ENCODE measurements at places on chromosomes 2 and 18.

DNA sequence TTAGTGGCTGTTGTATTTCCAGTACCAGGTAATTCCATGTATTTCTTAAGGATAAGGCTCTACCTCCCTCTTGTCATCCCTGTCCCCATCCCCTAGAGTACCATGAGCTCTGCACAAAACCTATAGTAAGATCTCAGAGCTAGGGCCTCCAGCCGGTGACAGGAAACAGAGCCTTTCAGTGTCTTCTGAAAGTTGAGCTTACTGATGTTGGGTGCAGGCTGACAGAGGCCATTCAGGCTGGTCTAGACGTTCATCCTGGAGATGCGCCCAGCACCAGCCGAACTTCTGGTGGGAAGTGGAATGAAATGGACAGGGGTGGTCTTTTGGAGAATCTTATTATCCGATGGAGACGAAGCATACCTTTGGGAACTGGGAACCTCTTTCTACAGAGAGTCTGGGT lies 16.7 kb upstream of the LYPD6B start:
- no peak for DNase-seq

GRCh38 chr2:451495-451894 lies 163.6 kb upstream of the ALKAL2 start:
- no peak for DNase-seq

DNA sequence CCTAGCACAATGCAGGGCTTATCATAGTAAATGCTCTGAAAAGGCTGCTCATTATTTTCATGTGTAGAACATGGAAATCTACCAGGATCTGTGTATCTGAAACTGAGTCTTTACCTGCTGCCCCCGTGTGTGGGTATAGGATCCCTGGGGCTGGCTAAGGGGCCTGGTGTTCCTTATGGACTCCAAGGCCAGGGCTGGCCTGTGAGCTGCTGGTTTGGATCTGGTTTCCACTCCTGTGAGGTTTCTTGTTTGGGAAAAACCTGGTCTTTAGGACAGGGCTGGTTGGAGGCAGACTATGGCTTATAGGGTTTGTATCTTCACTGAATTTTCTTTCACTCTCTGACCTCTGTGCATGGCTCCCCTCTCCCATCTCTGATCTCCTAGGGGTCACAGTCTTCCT lies 80.8 kb downstream of the DYSF start:
- no peak for DNase-seq

DNA sequence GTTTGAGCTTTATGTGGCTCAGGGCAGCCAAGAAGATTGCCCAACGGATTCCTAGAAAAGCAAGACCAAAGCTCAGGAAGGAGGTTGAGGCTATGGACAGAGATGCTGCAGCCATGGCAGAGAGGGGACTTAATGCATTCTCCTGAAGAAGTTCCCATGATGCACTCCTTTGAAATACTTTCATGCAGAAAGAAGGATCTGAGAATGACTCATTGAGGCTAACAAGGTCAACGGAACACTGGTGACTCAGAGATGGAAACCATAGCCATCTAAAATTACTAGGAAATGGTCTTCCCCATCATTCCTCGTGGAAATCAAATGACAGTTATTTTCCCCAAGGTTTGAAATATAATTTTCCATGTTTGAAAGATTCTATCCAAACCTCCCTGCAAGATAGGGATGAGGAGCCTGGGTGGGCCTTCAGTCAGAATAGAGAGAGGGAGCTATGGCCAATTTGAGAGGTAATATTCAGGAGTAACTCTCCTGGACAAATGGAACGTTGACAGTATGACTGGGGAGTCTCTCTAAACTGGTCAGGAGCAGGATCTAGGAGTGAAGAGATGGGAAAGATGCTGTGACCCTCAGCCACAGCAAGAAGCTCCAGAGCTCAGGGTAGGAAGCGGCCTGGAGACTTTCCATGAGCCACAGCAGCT lies 63.0 kb downstream of the REEP1 start:
- DNase-seq: no peak

DNA sequence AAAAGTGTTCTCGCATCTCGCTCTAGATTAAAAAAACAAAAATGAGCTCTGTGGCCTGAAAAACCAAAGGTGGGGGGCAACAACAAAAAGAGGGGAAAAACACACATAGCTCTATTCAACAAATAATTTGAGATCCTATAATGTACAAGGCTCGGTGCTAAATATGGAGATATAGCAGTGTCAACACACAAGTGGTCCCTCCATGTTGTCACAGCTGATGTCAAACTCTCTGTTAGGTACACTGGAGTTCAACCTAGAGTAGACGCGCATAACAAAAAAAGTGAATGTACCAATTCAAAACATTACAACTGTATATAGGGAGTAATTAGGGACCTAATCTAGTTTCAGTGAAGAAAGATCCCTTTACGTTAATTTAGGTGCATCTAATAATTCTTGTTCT lies 5.9 kb downstream of the NCL start:
- DNase-seq: no peak

GRCh38 chr2:197037863-197038398 lies 111.4 kb upstream of the PGAP1 start:
- no peak for DNase-seq

DNA sequence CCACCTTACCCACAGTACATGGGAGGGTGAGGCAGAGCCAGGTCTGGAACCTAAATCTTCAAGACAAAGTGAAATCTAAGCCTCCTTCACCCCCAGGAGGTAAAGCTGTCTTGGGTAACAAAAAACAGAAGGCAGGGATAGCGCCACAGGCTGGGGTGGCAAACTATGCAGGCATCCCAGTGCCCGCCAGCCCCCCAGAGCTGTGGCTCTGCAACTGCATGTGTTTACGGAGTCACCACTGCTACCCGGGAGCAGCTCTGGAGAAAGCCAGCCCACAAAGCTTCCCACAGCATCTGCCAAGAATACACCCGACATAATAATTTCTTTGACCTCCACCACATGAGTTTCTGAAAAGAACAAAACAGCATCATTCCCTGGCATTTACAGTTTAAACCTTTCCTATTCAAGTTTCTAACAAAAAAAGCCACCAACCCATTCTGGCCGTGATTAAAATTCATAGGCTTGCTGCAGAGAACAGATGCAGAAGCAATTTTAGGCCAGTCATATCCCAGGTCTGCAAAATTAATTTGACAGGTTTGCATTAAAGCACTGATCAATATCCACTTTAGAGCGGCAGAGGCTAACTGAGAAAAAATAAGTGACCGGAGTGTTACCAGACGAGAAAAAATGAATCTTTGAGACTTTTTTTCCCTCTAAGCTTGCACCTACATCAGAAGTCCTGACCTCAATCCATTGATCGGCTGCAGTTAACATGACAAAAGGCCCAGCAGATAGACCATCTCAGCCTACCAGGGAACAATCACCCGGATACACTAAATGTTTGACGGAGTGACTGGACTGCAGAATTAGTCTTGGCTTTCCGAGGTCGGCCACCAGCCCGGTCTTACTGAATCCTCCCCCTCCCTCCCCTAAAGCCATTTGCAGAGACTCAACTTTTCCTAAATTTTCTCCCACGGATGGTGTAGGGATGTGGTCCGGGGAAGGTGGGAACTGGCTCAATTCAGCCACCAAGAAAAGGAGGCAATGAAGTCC lies 309.6 kb upstream of the SKOR2 start:
- DNase-seq: no peak

- no peak for DNase-seq
These were observed 146.6 kb downstream of the HAUS1 start for GRCh38 chr18:46250812-46251173.

GRCh38 chr2:40129725-40130124 lies 322.2 kb downstream of the SLC8A1 start:
- DNase-seq: no peak

GRCh38 chr2:6516674-6517073 lies 349.0 kb downstream of the CMPK2 start:
- no peak for DNase-seq

- no peak for DNase-seq
These were observed 13.9 kb upstream of the SLC1A4 start for GRCh38 chr2:64975232-64975821.

DNA sequence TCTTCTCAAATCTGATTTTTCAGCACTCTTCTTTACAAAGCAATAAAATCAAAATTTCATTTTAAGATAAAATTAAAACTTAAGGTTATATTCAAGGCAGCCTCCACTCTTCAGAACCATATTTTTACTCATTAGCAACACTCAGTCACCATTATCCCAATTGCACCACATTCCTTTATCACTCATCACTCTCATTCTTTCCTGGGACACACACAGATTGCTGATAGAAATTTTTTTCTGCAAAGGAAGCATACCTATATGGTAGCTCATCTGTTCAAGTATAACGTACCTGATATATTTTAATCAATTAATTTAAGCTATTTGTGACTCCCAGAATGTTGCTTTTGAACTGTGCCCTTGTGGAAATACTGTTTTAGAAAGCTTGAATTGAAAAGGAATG lies 1559.3 kb upstream of the ZEB2 start:
- no peak for DNase-seq

DNA sequence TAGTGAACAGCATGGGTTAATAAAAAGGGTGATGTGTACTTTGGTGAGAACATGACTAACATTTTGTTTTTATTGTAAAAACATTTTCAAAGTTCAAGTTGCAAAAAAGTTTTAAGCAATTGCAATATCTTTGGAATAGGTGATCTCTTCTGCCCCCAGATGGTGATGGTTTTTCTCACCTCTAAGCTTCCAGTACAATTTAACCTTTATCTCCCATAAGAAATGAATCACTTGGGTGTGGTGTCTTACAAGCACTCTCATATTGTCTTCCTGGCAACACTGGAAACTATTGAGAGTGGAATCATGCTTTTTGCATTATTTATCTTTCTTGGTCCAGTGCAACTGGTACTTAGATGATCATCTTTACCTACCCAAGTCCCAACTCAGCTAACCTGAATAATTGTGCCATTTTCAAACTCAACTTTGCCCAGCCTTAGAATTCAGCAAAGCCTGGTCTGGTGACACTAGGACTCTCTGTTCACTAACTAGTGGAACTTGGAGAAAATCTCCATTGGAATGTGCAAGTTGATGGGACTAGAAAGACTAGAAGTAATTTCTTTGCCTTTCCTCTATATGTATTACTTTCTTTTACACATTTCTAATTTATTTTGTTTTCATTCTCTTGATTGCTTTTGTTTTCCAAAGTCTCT lies 964.7 kb upstream of the ZEB2 start:
- no peak for DNase-seq

DNA sequence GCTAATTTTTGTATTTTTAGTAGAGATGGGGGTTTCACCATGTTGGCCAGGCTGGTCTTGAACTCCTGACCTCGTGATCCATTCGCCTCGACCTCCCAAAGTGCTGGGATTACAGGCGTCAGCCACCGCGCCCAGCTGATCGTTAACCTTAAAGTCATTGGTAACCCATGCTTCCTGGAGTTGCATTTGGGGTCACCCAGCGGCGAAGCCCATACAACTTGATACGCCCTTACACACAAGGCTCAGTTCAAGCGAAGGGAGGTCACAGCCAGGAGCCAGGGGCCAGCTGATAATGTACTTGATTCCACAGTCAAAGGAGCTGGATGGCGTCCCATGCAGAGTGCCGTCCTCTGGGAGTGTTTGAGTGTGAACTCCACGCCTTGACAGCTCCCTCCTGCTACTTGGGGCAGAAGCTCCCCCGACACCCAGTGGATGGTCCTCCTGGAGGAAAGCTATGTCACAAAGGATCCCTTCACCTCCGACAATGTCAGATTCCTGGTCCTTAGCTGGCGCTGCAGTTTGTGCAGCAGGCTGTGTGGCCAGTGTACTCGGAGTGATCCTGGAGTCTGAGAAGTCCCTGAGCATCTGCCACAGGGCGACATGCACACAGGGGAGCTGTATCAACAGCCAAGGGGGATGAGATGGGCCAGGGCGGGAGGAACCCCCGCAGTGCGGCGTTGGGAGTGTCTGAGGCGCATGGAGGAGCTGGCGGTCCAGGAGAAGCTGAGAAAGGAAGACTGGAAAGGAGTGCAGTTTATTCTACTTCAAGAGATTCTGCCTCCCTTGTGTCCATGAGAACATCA lies 7.9 kb downstream of the CLHC1 start:
- DNase-seq: no peak

DNA sequence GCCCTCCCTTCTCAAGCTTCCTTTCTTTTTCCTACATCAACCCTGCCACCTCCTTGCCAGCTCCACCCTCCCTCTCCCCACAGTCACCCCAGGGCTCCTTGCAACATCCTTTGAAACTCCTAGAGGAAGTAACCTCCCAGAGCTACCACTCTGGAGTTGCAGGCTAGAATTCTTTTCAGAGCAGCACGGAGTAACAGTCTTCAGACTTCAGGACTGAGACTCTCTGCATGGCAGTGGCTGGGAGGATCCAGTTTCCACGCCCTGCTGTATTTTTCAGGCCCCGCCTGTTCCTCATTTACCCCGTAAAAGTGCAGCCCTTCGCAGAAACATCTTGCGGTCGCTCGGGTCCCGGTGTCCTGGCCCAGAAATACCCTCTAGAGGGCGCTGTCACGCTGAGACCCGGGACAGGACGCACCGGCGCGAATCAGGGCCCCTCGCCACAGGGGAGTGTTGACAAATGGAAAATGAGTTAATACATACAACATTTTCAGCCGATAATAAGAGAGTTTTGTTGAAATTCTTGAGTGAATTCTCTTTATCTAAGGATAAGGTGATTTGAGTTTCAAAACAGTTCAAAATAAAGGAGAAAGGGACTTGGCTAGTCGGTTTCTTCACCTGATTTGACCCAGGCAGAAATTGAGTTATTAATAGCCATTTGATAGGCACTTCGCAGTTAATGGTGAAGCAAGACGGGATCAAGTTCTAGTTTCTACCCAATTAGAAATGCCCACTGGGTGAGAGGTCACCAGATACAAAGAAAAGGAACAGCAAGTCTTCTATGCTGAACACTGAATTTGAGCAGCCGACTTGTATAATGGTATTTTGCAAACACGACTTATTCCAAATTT lies 18.5 kb upstream of the NTSR2 start:
- peak; percentile 80 for DNase-seq

GRCh38 chr18:75003764-75004690 lies 204.9 kb downstream of the PTGR3 start:
- DNase-seq: no peak

DNA sequence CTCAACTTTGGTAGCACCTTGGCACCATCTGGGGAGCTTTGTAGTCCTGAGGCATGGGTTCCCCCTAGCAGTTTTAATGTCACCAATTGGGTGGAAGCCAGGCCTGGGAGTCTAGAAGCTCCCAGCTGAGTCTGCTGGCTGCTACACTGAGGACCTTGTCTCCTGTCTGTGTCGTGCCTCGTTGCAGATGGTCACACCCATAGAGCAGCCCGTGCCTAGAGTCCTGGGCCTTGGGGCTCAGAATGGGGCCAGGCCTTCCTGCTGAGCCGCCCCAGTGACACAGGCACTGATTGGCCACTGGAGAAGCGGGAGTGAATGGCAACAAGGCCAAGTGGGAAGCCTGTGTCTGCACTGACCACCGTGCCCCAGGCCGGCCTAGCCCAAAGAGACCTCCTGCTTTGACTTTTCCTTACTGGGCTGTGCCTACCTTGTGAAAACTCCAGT lies 113.2 kb downstream of the SH3RF3 start:
- DNase-seq: no peak
